ENCODE measurements at places on chromosomes 7 and 10.

- no peak for DNase-seq
These were observed 137.5 kb downstream of the ZEB1 start for GRCh38 chr10:31456468-31456867.

GRCh38 chr7:30142710-30143109 lies 7.9 kb downstream of the MTURN start:
- DNase-seq = no peak

DNA sequence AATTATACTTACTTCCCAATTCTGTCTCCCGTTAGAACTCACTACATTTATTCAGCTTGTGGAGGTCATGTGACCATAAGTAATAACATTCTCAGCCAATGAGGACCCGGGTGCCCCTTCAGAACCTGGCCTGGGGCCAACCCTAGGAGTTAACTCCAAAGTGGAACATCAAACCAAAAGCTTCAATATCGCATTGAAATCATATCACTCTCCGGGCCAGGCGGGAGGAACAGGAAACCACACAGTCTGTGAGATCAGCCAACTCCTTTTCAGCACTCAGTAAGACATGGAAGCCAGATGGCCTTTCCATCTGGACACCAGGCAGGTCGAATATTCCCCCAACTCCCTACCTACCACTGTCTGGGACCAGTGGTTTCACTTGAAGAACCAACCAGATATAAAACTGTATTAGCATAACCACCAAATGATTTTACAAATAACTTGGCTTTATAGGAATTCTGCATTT lies 5.5 kb downstream of the CREB3L2 start:
- DNase-seq = no peak

GRCh38 chr10:3802526-3803265 lies 17.7 kb upstream of the KLF6 start:
- no peak for DNase-seq

GRCh38 chr10:107856047-107856315 lies 691.5 kb upstream of the SORCS1 start:
- no peak for DNase-seq

DNA sequence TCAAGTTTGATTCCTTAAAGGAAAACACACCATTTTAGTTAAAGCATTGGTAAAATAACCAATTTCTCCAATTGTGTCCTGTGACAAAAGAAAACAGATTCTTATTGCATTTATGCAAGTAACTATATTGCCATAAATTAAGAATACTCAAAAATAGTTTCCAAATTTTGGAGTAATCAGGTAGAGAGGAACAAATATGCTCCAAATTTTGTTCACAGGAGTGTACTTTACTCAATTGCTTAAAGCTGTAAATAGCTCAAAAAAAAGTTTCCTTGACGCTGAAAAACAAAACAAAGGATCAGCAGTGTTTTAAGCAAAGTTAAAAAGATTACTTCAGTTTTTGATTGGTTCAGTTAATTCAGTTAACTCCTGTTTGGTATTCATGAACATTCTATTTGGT lies 52.2 kb upstream of the INHBA start:
- DNase-seq = no peak

- no peak for DNase-seq
These were observed 156.8 kb downstream of the CACNA2D1 start for GRCh38 chr7:82286798-82287140.

- no peak for DNase-seq
These were observed 72.2 kb downstream of the TBXAS1 start for GRCh38 chr7:139901056-139901795.

- no peak for DNase-seq
These were observed 13.0 kb downstream of the GIMAP8 start for GRCh38 chr7:150463461-150463860.

- DNase-seq = no peak
These were observed 202.4 kb downstream of the PLXNA4 start for GRCh38 chr7:132373879-132374278.

- no peak for DNase-seq
These were observed 140.1 kb downstream of the LRRC4 start for GRCh38 chr7:127891144-127891543.

- DNase-seq = no peak
These were observed 210.7 kb downstream of the MAD1L1 start for GRCh38 chr7:2022021-2022409.

DNA sequence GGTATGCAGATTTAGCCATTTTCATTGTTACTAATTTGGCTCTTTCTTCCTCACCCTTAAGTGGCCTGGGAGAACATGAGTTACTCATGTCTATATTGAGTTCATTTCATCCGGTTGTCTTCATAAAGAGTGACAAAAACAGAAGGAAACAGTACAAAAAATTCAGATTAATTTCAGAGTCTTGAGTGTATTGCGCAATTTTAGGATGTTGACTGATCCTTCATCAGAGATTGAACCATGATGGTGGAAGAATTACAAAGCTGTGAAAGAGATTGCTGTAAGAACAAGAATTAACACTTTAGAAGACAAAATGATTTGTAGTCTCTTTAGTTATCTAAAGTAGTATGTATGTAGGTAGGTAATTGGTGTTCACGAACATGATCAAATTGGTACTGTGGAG lies 194.0 kb upstream of the PPP1R3A start:
- DNase-seq = no peak

DNA sequence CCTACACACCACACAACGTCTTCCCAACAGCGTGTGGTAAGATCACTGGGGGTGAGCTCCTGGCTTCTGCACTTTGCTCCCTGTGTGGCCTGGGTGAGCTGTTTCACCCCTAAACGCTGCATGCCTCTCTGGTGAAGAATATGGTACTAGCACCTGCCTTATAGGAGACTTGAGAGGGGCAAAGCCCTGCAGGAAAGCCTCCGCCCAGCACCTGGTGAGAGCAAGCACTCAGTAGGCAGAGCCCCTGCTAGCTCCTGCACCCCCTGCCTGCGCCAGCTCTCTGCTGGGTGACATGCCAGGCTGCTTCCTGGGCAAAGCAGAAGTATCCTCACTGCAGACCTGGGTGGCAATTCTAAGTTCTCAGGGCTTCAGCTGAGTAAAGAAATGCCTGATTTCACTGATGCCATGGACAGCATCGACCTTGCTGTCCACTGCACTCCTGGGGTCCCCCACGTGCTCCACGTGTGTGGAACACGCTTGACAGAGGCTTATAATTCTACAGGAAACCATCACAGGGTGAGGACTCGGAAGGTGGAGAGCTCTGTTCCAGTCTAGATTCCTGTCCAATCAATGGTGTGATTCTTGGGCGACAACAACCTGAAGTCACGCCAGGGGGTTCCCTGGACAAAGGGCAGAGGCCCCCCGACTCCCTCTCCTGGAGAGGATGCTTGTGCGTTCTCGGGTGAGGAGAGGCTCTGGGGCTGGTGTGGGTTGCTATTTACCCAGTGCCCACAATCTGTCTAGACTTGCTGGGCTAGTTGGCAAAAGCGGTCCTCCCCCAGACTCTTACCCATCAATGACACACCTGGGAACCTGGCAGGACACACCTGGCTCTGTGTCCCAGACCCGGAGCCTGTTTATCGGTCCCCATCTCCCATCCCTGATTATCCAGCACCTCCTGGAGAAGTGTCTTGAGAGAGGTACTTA lies 5.0 kb upstream of the CALML5 start:
- no peak for DNase-seq

DNA sequence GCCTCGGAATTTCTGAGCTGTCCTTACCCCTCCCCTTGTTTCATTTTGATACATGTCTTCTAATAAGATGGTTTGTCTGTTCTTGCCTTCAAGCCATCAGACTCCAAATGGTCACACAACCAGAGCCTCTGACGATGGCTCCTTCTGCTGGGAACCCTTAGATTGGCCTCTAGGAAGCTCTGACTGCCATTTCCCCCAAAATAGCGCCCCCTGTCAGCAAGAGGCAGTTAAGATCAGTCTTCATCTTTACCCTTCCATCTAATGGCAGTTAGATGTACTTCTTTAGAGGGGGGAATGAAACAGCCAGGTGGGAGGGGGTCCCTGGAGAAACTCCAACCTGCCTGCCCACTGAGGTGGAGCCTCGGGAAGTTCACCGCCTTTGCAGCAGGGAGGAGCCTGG lies 85.8 kb upstream of the GPR22 start:
- no peak for DNase-seq

DNA sequence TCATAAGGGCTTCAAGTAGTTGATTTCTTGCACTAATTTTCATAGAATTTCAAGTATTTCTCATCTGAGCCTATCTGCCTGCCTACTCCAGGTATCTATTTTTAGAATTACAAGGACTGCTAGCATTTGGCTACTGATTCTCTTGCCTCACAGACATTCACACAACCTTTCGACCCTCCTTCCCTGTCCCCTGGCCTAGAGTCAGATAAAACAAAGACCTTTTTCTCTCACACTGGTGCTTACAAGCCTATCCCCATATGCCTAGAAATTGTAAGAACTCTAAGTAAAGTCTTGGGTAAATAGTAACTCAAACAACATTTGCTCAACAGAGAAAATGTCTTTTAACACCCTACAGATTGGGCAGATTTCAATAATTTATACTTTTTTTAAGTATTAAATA lies 6.3 kb downstream of the GPAM start:
- no peak for DNase-seq

DNA sequence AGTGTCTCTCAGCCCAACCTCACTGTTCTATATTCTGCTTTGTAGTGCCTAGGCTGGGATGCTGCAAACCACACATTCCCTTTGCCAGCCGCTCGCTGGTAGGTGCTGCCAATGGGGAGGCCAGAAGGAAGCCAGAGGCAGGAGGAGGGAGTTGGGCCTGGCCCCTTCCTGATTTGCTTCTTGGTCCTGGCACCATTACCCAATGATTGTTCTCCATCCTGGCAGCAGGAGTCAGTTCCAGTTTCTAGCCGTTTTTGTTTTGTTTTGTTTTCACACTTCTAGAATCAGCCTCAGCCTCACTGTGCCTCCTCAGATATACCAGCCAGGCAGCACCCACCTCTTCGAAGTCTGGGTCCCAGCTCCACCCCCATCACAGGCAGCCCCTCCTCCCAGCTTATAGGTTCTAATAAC lies 27.4 kb upstream of the LOXL4 start:
- no peak for DNase-seq

DNA sequence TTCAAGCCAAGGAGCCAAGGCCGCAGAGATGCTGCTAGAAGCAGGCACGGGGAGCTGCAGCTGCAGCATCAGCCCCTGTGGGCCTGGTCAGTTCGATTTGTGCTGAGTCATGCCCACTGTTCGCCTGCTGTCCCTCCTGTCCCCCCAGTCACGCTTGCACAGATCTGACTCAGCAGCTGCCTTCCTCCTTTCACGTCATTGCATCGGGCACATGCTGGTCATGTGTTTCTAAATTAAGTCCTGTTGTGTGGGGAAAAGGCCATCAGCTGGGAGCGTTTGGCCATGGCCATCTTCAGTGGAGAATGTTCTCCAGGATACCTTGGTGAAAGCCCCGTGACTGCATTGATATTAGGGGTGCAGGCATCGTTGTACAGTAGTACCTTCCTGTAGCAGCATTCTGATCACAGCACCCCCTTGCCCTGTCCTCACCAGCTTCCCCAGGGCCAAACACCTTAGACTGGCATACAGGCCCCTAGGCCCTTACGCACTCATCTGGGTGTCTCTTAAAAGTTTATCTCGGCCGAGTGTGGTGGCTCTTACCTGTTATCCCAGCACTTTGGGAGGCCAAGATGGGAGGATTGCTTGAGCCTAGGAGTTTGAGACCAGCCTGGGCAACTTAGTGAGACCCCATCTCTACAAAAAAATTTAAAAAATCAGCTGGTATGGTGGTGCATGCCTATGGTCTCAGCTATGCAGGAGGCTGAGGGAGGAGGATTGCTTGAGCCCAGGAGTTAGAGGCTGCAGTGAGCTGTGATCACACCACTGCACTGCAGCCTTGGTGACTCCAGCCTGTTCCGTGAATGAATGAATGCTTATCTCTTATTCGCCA lies 23.2 kb downstream of the POR start:
- no peak for DNase-seq

- no peak for DNase-seq
These were observed 76.6 kb upstream of the PFKP start for GRCh38 chr10:2990764-2991163.

- DNase-seq = no peak
These were observed 52.3 kb downstream of the JMJD1C start for GRCh38 chr10:63413429-63413828.

DNA sequence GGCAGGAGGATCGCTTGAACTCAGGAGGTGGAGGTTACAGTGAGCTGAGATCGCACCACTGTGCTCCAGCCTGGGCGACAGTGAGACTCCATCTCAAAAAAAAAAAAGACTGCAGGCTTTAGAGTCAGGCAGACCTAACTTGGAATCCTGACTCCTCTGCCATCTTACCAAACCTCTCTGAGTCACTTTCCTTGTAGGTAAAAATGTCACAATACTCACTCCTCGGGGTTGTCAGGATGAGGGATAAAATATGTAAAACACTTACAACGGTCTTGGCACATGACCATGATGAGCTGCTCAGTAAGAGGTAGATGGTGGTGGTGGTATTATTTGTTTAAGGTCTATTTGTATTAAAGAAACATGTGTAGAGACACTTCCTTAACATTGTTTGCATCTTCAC lies 154.1 kb upstream of the PDE1C start:
- no peak for DNase-seq

GRCh38 chr7:140557809-140558518 lies 78.7 kb upstream of the MKRN1 start:
- DNase-seq = no peak

GRCh38 chr7:151311294-151311864 lies 30.2 kb upstream of the NUB1 start:
- DNase-seq = no peak

DNA sequence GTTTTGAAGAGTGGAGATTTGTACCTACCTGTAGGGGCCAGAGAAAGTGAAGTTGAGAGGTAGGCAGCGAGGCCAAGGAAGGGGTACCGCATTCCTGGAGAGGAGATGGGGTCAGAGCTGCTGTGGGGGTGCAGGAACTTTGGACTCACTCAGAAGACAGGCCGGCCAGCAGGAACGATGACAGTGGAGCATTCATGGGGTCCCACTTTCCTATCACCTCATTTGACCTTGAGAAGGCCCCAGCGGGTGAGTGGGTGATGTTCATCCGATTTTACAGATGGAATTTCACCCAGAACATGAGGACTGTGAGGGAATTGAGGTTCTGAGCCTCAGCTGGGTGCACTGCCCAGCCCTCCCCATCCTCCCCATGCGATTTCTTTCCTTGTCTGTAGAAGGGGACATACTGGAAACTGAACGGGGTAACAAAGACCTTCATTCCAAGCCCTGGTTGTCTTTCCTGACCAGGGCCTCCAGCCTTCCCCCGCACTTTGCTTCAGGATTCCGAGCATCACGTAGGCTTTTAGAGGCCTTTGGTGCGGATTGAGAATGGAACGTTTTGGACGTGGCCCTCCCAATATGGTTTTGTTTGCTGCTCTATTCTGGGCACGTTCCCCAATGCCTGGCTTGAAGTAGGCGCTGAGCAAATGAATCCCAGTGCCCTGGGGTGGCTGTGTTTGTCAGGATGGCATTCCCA lies 87.3 kb downstream of the ADCY1 start:
- DNase-seq = no peak

- DNase-seq = no peak
These were observed 23.6 kb upstream of the PRSS37 start for GRCh38 chr7:141864765-141865447.

All from stimulated activated CD4-positive, alpha-beta T cell treated with anti-CD3 and anti-CD28 coated beads, Interleukin-15, amount 100 ng/mL, for 1 hour (primary cell).